Stimulated activated CD8-positive, alpha-beta memory T cell treated with anti-CD3 and anti-CD28 coated beads, Interleukin-2, amount 100 ng/mL, for 1 hour (primary cell): ENCODE measurements at places on chromosomes 6 and 20.

DNA sequence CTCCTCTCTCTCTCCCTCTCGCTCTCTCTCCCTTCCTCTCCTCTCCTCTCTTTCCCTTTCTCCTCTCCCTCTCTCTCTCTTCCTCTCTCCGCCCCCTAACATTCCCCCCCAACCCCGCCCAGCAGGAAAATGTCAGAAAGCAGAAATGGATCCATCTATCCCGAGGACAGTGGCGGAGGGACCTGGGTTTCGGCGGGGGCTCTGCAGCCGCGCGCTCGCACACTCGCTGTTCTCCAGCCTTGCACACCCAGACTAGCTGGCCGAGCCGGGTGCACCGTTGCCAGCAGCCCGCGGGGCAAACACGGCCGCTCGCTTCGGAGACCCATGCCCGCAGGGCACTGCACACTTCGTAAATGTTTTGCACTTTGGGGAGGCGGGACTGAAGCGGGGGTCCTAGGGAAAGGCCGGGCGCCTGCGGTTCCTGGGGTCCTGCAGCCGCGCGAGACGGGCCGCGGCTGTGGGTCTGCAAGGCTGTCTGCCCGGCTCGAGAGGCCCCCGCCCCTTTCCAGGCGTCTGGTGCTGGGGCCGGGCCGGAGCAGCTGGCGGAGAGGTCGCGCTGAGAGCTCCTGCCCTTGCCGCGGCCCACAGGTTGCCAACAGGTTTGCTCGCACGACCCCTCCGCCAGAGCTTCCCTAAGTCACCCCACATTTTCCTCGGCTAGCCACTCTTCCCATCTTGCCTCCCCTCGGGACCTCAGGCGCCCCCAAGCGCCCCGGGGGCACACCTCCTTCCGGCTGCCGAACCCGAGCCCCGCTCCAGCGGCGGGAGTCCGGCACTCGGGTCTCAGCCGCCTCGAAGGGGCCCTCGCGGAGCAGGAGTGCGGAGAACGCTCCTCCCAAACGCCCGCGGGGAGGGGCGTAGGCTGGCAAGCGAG, 818 bp upstream of the MDGA1 start:
- peak; percentile 55 for DNase-seq

DNA sequence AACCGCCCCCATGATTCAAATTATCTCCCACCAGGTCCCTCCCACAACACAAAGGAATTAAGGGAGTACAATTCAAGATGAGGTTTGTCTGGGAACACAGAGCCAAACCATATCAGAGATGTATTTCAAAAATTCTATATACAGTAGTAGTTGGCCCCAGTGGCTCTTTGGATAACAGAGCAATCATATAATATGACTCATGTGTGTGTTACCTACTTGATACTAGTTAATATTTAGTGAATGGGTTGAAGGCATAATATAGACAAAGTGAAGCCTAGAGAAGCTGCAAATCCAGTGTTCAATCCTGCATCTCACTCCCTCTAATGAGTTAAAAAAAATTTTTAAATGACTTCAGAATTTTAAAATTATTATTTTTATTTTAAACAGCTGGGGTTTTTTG, 43.2 kb downstream of the KAT14 start:
- DNase-seq: no peak

DNA sequence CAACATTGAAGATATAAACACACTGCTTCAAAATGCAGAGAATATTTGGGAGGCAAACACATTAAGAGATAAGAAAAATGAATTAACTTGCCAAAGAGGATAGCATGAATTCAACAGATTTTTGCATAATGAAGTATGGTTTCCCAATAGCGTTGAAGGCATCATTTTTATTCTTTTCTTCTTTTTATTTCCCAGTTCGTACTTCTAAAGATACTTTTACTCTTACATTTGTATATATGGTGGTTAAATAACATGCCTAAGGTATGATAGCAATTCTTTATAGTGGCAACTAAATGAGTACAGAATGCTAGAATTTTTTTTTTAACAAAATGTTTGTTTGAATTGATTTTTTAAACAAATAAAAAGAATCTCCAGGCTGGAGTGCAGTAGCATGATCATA, 473.4 kb upstream of the MARCKS start:
- no peak for DNase-seq

DNA sequence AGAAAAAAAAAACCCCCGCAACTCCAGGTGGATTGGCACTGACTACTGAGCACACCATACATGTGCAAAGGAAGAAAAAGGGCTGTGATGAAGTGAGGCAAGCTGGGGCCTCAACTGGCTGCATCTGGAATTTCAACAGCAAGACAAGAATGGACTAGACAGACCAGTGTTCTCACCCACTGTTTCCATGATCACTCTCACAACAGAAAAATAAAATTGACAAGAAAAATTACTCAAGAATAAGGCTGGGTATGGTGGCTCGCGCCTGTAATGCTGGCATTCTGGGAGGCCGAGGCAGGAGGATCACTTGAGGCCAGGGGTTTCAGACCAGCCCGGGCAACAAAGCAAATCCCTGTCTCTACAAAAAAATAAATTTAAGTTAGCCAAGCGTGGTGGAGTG, 18.8 kb downstream of the ZNF217 start:
- DNase-seq: no peak

DNA sequence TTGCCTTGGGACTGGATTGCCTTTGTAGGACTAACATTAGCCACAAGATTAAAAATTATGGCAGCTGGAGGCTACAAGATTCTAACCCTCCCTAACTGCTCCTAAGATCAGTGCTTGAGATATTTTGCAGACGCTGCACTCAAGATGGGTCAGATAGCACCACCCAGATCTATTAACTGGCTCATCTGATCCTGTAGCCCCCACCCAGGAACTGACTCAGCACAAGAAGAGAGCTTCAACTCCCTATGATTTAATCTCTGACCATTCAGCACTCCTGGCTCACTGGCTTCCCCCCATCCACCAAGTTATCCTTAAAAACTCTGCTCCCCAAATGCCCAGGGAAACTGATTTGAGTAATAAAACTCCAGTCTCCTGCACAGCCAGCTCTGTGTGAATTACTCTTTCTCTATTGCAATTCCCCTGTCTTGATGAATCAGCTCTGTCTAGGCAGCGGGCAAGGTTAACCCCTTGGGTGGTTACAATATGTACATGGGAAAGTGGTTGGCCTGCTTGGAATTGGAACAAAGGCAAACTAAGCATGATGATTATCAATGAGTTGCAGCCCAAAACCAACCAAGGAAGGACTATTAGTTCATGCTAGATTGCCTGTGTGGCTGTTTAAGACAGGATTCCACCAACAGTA, 111.3 kb downstream of the OR2B2 start:
- DNase-seq: no peak

GRCh38 chr6:75090576-75090975, 115.3 kb downstream of the COL12A1 start:
- no peak for DNase-seq
